Mammary epithelial cell (primary cell): ENCODE measurements at places on chromosomes 12 and 14. TPM values are rescaled to one million over a fixed set of nuclear protein-coding genes. Genes with fewer than 3 reads are reported as not detected.

WSCD2 gene
- total RNA-seq, result 0.33 TPM

TGFB3 gene
- 0.91 and 2.5 TPM in 2 replicates for total RNA-seq

SCAF11 gene
- total RNA-seq, result 99.2 TPM

DNA sequence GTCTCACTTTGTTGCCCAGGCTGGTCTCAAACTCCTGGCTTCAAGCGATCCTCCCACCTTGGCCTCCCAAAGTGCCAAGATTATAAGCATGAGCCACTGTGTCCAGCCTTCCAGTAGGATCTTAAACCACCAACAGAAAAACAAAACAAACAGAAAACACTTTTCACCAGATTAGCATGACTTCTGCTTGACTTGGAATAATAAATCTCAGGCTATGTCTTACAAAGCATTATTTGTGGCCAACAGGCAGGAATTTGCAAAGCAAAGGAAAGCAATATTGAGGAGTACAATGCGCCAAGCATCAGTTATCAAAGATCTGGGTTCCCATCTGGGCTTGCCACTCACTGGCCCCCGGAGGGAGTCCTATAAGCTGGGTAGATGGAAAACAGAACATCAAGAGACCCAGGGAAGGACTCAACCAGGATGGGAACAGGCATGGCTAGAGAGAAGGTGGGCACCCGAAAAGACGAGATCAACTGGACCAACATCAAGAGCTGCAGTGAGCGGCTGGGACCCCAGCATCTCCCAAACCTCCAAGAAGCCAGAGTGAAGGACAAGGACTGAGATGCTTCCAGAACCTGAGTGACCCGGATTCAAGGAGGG, 101.2 kb downstream of the TMEM30B start:
- DNase-seq, result no peak

- DNase-seq, result no peak
Observed at GRCh38 chr12:130354407-130354806, 16.7 kb downstream of the PIWIL1 start.

DNA sequence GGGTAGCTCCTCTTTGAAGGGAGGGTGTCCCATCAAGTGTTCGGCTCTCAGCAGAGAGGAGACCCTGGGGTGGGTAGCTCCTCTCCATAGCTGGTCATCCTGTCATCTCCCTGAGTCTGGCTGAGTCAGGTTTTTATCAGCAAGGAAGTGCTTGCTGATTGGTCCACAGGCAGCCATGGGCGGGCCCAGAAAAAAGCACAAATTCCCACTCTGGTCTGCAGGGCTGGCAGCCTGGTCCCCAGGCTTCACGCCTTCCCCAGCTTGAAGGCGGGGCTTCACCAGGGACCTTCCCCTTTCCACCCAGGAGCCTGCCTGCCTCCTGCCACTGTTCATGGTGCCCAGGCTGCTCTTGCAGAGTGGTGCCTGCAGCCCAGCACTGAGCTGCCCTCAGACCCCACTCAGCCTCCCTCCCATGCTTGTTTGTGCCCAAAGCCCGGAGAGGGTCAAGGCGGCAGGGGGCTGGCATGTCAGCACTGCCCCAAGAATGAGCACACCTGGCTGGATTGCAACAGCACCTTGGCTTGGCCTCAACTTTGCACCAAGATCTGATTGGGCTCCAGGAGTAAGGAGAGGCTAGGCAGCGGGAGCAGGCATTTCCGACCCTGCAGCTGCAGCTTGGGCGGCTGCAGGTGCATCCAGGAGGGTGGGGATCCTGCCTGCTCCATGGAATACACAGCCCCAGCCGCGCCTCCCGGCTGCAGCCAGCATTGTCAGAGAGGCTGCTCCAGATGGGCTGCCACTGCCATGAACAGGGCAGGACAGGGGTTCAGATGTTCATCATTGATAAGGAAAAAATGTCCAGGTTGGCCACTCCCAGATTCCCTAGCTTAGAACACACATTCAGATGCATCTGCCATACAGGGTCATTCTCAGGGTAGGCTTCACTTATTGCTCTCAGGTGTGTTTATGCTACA, 22.0 kb upstream of the WDR89 start:
- no peak for DNase-seq
